ENCODE measurements at places on chromosomes 4 and X. TPM values are rescaled to one million over a fixed set of nuclear protein-coding genes. Genes with fewer than 3 reads are reported as not detected.
A peak's percentile ranks its signal among the peaks of the same experiment; 100 is the strongest.

GRCh38 chrX:9231491-9231890 is 197.6 kb upstream of the FAM9B start:
- no peaks in the 10 kb centered on the region for H3K4me1 ChIP-seq
- H3K36me3 ChIP-seq = no peaks in the 10 kb centered on the region
- H3K27ac ChIP-seq = no peak overlapping the region

- H3K4me1 ChIP-seq = peaks cover 16% of the 10 kb centered on the region
- H3K27ac ChIP-seq = no peak overlapping the region
- H3K27me3 ChIP-seq = no peaks in the 10 kb centered on the region
- H3K4me3 ChIP-seq = no peak overlapping the region
- DNase-seq = no peak
- peaks cover 19% of the 10 kb centered on the region for H3K36me3 ChIP-seq
Observed at GRCh38 chr4:145907812-145908211, 30.8 kb downstream of the ZNF827 start.

Gene MAGEC1
- total RNA-seq = not detected

DNA sequence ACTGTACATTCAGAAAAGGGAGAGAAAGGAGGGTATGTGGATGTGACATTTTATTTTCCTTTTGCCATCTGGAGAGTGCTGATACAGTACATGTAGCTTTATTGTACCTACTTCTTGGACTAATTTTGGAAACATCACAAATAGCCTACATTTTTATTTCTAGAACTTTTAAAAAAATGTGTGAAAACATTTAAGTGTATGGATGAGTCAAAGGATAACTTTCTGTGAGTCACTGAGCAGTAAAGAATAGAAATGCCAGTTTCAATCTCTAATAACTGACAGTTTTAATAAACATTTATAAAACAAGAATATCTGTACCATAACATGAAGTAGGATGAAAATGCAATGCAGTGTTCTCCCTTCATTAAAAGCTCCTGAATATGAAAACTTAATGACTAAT is 374.4 kb upstream of the NWD2 start:
- no peaks in the 10 kb centered on the region for H3K27me3 ChIP-seq
- no peak for DNase-seq
- no peak overlapping the region for H3K4me3 ChIP-seq
- no peak overlapping the region for H3K27ac ChIP-seq
- H3K4me1 ChIP-seq = no peaks in the 10 kb centered on the region
- no peaks in the 10 kb centered on the region for H3K36me3 ChIP-seq

GRCh38 chr4:40672528-40673522 is 43.2 kb upstream of the RBM47 start:
- peak; percentile 33 for DNase-seq
- peak overlapping the region; percentile 77 for H3K27ac ChIP-seq
- H3K4me1 ChIP-seq = peaks cover 29% of the 10 kb centered on the region
- H3K36me3 ChIP-seq = no peaks in the 10 kb centered on the region
- no peaks in the 10 kb centered on the region for H3K27me3 ChIP-seq
- peak overlapping the region; percentile 61 for H3K4me3 ChIP-seq

DNA sequence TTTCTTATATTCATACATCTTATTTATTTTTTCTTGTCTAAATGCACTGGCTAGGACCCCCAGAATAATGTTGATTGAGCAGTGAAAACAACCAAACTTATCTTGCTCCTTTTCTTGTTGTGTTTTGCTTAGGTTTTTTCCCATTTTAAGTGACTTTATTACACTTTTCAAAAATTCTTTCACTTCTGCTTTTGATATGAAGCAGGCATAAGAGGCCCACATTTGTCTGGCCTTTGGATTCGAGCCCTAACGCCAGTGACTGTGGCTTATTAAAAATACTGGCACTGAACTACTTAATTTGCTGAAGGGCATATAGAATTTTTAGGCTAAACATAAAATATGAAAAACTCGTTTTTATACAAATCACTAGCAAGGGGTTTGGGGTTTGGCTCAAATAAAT is 197.0 kb downstream of the ASB9 start:
- H3K27me3 ChIP-seq = peaks cover 8% of the 10 kb centered on the region
- DNase-seq = no peak
- H3K4me1 ChIP-seq = no peaks in the 10 kb centered on the region
- no peaks in the 10 kb centered on the region for H3K36me3 ChIP-seq
- H3K4me3 ChIP-seq = no peak overlapping the region

DNA sequence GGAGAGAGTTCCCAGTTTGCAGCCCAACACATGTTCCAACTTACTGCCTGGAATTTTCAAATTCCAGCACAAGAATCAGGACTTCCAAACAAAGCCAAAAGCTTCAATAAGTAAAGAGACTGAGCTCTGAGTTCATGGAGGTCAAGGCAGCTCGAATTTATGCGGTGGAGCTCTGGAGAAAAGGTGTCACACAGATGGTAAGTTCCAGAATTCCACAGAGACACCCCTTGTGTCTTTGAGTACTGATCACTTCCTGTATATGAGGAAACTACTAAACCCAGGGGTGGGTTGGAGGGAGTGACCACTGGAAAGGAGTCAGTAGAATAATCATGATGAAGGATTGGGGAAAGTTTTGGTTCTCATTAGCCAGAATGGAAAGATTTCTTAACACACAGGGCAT is 118.5 kb upstream of the GUCY1A1 start:
- H3K4me1 ChIP-seq = no peaks in the 10 kb centered on the region
- H3K4me3 ChIP-seq = no peak overlapping the region
- H3K27me3 ChIP-seq = peaks cover 3% of the 10 kb centered on the region
- no peak for DNase-seq
- no peaks in the 10 kb centered on the region for H3K36me3 ChIP-seq
- H3K27ac ChIP-seq = no peak overlapping the region

- no peak for DNase-seq
- H3K27ac ChIP-seq = no peak overlapping the region
Observed at GRCh38 chrX:31314921-31315320, 243.1 kb upstream of the FTHL17 start.

Gene AIMP1
- 57.5 TPM for total RNA-seq

- H3K4me3 ChIP-seq = no peak overlapping the region
- no peaks in the 10 kb centered on the region for H3K27me3 ChIP-seq
- no peaks in the 10 kb centered on the region for H3K36me3 ChIP-seq
- no peaks in the 10 kb centered on the region for H3K4me1 ChIP-seq
- DNase-seq = no peak
Observed at GRCh38 chr4:14465507-14465906, 536.8 kb upstream of the CPEB2 start.

DNA sequence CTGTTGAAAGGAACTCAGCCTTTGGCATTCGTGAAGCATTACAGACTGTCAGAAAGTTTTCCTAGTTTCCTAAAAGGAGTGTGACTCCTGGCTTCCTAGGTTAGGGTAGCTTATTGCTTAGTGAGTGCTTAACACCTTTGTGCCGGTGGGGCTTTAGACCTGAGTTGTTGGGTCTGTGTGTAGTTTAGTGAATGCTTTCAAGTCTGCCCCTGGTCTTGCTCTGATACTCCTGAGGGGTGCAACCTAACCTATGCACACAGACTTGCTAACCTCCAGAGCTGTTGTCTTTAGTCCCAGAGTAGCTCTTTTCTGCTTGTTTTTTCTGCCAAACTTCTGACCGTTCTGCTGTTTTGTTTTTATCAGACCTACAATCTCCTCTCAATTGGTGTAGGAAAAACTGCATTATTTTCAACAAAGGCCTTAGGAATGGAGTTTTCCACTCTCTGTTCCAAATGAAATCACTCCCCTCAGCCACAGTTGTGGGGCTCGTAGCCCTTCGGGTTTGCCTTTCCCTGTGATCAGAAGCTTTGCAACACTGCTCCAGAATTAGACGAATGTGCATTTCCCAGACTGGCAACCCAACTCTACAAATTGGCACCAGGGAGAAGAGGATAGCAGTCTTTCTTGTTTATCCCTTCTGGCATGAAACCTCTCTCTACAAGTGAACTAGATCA is 1399.1 kb upstream of the PCDH7 start:
- no peak overlapping the region for H3K27ac ChIP-seq
- no peaks in the 10 kb centered on the region for H3K4me1 ChIP-seq
- DNase-seq = no peak
- no peaks in the 10 kb centered on the region for H3K36me3 ChIP-seq

Gene DSPP
- not detected for total RNA-seq

All from activated naive CD8-positive, alpha-beta T cell treated with anti-CD3 and anti-CD28 coated beads, Interleukin-2, amount 10 ng/mL, durations not matched to agents 7 days and 5 days (primary cell).